ENCODE measurements at places on chromosomes 3 and 15.

- no peak for DNase-seq
Observed at GRCh38 chr3:31953091-31953490, 28.0 kb downstream of the OSBPL10 start.

DNA sequence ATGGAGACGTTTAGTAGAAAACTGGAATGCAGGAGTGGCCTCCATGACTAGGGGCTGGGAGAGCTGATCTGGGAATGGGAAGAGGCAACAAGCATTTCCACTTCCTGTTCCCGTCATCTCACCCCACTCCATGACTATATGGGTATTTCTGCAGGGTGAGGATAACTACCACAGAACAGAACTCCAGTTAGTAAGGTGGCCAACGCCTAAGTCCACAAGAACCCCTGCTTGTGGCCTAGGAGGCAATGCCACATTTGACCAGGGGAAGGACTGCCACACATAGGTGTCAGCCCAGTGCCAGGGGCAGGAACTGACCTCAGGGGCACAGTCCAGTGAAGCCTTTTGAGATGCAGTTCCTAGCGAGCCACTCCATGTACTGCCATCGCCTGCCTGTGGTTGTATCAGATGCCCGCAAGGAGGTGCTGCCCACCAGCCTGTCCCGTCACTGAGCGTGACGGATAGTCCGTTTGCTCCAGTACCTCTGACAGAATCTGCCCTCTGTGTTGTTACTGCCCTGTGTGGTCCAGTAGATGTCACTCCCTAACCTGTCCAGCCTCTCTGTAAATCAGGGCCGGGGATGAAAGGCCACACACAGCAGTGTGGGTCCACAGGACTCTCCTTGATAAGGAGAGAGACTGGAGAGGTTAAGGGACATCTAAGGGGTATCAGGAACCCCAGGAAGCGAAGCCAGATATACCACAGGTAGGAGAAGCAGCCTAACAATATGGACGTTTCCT, 3.5 kb upstream of the MTFMT start:
- peak; percentile 53 for DNase-seq

- DNase-seq, result no peak
Observed at GRCh38 chr3:16266714-16267113, 1.7 kb downstream of the OXNAD1 start.

GRCh38 chr3:44048949-44049348, 192.7 kb upstream of the TOPAZ1 start:
- DNase-seq, result no peak

GRCh38 chr15:28955993-28956421, 70.2 kb downstream of the APBA2 start:
- peak; percentile 85 for DNase-seq

- peak; percentile 50 for DNase-seq
Observed at GRCh38 chr3:175129126-175129525, 270.0 kb downstream of the NAALADL2 start.

GRCh38 chr15:49645277-49645676, 24.4 kb downstream of the DTWD1 start:
- no peak for DNase-seq

GRCh38 chr15:28885630-28886430, at the start of gene APBA2:
Gene APBA2 (plus strand): TSS chr15:28885974. CDS start chr15:29053885, 167,911 bp downstream.
- DNase-seq, result peak; percentile 37

- DNase-seq, result no peak
Observed at GRCh38 chr3:87236093-87236492, 9.0 kb downstream of the CHMP2B start.

DNA sequence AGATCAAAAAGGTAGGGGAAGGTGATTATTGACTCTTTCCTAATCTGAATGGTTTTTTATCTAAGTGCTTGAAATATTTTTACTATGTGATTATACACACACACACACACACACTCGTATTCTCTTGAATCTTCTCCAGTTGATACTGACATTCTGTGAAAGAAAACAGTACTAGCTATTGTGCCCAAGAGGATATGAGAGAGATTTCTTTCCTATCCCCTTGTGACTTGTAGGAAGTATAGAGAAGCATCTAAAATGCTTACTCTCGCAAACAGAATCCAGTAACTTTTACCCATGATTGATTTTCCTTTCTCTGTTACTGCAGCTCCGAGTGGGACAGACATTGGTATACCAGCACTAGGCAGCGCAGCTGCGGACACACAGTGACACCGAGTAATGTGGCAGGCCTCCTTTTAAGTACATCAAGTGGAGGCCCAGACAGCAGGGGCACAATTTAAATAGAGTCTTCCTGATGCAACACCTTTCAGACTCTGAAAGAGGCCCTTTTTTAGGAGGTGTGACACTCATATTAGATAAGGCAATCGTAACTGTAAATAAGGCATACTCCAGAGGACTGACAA, 421.0 kb upstream of the CNTN4 start:
- DNase-seq, result no peak

DNA sequence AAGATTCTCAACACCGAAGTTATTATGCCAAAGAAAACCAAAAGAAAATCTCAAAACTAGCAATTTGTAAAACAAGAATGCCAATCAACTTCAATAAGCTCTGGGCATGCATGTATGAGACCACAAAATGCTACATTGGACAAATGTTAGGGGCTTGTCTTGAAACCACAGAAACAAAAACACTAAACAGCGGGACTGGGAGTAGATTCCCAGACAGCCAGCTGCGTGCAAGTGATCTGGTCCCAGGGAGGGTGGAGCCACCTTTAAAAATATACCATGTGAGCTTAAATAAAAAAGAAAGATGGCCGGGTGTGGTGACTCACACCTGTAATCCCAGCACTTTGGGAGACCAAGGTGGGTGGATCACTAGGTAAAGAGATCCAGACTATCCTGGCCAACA, 163.6 kb upstream of the PRICKLE2 start:
- DNase-seq, result peak; percentile 33

GRCh38 chr15:23828786-23829185, 141.7 kb upstream of the NDN start:
- no peak for DNase-seq

- DNase-seq, result no peak
Observed at GRCh38 chr15:77567202-77567601, 65.5 kb downstream of the LINGO1 start.

GRCh38 chr3:62482961-62483360, 109.6 kb upstream of the FEZF2 start:
- DNase-seq, result no peak

DNA sequence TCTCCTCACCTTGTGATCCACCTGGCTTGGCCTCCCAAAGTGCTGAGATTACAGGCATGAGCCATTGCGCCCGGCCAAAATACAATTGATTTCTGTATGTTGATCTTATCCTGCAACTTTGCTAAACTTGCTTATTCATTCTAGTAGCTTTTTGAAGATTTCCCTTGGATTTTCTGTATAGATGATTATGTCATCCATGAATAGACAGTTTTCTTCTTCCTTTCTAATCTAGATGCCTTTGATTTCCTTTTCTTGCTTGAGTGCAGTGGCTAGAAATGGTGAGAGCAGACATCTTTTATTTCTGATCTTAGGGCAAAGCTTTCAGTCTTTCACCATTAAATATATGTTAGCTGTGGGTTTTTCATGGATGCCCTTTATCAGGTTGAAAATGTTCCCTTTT, 4.4 kb upstream of the ELP6 start:
- no peak for DNase-seq

- no peak for DNase-seq
Observed at GRCh38 chr3:56238299-56238698, 230.0 kb downstream of the ERC2 start.

GRCh38 chr15:92797168-92798052, 102.7 kb upstream of the CHD2 start:
- DNase-seq, result peak; percentile 83

- DNase-seq, result peak; percentile 32
Observed at GRCh38 chr3:188915127-188915526, 256.6 kb upstream of the TPRG1 start.

- no peak for DNase-seq
Observed at GRCh38 chr15:74497584-74497983, 36.6 kb upstream of the UBL7 start.

DNA sequence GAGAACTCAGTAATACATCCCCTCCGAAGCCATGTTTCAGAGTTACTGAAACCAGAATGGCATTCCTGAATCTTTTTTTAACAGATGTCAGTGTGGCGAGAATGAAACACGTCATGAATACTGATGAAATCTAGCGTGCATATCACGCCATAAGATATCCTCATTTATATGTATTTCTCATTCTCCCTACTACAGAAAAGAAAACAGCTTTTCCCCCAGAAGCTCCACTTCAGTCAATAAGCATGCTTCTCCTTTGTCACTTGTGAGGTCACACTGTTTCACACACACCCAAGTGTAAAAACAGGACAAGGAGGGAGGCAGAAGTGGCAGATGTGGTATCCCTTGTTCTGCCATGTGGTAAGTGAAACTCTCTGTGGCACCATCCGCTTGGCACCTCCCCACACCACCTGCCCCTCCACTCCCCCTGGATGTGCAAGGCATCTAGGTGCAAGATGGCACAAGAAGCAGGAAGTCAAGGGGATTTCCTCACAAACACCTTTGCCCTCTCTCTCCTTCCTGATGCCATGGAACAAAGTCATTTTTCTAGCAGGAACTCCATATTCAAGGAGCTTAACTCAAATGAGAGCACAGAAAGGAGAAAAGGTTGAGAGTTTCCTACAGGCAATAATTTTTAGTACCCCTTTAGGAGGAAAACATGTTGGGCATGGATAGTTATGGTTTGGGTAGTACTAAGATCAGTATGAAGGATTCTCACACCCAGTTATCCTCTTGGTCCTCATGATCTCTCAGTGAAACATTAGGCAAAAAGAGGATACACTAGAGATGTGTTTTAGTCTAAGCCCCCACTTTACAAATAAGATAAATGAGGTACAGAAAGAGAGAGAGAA, 47.5 kb upstream of the FRMD4B start:
- DNase-seq, result no peak

- DNase-seq, result no peak
Observed at GRCh38 chr15:90598031-90598577, 68.4 kb downstream of the CRTC3 start.

DNA sequence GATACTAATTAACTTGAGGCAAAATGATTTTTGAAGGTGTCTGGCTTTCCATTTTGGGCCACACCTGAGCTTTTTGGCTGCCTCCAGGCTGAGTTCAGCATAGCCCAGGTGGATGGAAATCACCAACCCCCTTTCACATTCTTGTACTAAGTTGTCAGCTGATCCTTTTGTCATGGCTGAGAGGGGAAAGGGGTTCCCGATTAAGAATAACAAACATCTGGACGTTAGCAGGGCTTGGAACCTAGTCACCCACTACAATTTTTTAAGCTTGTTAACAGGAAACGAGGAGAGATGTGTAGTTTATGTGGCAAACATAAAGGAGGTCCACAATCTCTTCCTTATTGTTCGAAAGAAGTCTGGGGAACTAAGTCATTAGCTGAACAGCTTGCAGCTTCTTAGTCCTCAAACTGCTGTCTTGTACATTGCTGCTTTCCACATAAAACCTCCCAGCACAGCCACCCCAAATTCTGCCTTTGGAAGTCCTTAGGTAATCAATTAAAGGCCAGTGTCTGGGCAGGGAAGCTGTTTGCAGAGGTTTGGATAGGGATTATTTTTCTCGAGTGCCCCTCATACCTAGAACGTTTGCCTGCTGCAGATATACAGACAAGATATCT, 5.0 kb downstream of the NR2F2 start:
- peak; percentile 40 for DNase-seq

DNA sequence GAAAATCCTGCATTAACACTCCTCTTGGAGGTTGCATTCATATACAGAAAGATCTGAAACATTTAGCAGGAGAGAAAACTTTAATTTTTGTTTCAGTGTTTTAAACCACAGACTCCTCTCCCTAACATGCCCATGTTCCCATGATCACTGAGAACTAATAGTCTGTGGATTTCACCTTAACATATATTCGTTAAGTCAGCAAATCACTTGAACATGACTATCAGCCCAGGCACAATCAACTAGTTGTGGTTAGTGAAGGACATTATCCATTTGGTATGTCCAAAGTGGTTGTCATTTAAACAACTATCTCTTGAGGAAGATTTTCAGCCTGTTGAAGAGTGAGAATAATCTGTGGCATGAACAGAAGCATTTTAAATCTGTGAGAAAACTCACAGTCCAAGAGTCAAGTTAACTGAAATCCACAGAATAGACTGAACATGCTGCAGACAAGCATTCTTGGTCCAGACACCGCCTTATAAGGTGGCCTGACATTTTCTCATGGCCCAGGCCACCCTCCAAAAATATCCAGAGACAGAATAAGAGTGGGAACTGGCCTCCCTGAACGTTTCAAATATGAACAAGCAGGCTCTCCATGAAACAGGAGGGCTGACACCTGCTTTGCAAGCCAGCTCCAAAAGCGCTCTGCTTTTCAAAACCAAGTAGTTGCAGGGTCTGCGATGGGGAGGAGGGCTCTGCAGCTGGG, 39.9 kb upstream of the ADCY5 start:
- no peak for DNase-seq

Data from astrocyte of the spinal cord (primary cell).